Endodermal cell (in vitro differentiated cells): ENCODE measurements at places on chromosomes 3 and 15. TPM values are rescaled to one million over a fixed set of nuclear protein-coding genes. Genes with fewer than 3 reads are reported as not detected.

The KLHL6 gene
- total RNA-seq, result 0.36 and 0.40 TPM in 2 replicates

The SMCO1 gene
- total RNA-seq, result not detected in 2 replicates

The DNASE1L3 gene
- not detected in 3 replicates for total RNA-seq

The PGBD4 gene
- total RNA-seq, result 0.68 and 0.84 TPM in 2 replicates

GRCh38 chr15:40992241-40992741, 39.0 kb downstream of the CHAC1 start:
- H3K4me3 ChIP-seq, result no peak overlapping the region
- no peak overlapping the region for H3K27ac ChIP-seq
- H3K4me1 ChIP-seq, result peaks cover 6% of the 10 kb centered on the region
- no peaks in the 10 kb centered on the region for H3K27me3 ChIP-seq
- peaks cover 81% of the 10 kb centered on the region for H3K36me3 ChIP-seq

- peak; percentile 90 for DNase-seq
Observed at GRCh38 chr3:159273608-159274007, 471.8 kb downstream of the MFSD1 start.

GRCh38 chr3:45489730-45490309, 101.4 kb downstream of the LARS2 start:
- no peak overlapping the region for H3K4me3 ChIP-seq
- no peaks in the 10 kb centered on the region for H3K4me1 ChIP-seq
- H3K27me3 ChIP-seq, result no peaks in the 10 kb centered on the region
- no peak for DNase-seq
- H3K27ac ChIP-seq, result no peak overlapping the region

- no peaks in the 10 kb centered on the region for H3K27me3 ChIP-seq
- H3K27ac ChIP-seq, result no peak overlapping the region
- no peak overlapping the region for H3K4me3 ChIP-seq
- no peak for DNase-seq
Observed at GRCh38 chr3:157354254-157354653, 82.4 kb upstream of the PTX3 start.
